ENCODE measurements at places on chromosomes 13 and 19. TPM values are rescaled to one million over a fixed set of nuclear protein-coding genes. Genes with fewer than 3 reads are reported as not detected.

Gene TEKTIP1
- total RNA-seq: not detected

Gene CGB8
- not detected for total RNA-seq

Gene FCER2
- total RNA-seq: not detected

Gene FCAR
- not detected for total RNA-seq

Gene CEACAM21
- 0.32 TPM for total RNA-seq

Gene MATK
- total RNA-seq: not detected

Gene ACTN4
- total RNA-seq: 395 TPM

Gene ERICH6B
- total RNA-seq: not detected

Gene DACT3
- total RNA-seq: 0.15 TPM

Gene BSG
- total RNA-seq: 307 TPM

Measured in epithelial cell of umbilical artery (primary cell).